ENCODE measurements at places on chromosomes 6 and 20.

GRCh38 chr6:81126150-81126549 is 626.3 kb downstream of the TENT5A start:
- DNase-seq = no peak

DNA sequence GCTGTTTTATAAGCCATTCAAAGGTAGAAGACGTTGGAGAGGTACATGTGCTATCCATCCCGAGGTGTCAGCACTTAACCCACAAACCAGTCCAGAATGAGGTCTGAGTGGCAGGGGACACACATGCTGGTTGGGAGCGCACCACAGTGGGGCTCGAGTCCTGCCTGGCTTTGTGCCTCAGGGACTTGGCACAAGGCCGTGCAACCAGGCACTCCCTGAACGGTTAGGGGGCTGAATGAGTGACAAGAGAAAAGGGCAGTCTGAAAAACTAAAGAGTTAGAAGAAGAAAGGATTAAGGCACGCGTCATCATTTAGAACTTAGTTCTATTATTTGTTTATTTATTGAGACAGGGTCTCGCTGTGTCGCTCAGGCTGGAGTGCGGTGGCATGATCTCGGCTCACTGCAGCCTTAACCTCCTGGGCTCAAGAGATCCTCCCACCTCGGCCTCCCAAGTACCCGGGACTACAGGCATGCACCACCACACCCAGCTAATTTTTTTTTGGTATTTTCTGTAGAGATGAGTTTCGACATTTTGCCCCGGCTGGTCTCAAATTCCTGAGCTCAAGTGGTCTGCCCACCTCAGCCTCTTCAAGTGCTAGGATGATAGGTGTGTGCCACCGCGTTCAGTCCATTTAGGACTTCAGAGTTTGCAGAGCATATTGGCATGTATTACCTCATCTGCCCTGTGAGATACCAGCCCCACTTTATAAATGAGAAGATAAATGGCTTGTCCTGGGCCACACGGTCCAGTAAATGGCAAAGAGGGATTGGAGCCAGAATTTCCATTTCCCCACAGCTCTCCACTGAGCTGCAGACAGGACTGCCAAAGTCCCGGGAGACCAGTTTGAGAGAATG is 47.4 kb upstream of the IRF4 start:
- no peak for DNase-seq

DNA sequence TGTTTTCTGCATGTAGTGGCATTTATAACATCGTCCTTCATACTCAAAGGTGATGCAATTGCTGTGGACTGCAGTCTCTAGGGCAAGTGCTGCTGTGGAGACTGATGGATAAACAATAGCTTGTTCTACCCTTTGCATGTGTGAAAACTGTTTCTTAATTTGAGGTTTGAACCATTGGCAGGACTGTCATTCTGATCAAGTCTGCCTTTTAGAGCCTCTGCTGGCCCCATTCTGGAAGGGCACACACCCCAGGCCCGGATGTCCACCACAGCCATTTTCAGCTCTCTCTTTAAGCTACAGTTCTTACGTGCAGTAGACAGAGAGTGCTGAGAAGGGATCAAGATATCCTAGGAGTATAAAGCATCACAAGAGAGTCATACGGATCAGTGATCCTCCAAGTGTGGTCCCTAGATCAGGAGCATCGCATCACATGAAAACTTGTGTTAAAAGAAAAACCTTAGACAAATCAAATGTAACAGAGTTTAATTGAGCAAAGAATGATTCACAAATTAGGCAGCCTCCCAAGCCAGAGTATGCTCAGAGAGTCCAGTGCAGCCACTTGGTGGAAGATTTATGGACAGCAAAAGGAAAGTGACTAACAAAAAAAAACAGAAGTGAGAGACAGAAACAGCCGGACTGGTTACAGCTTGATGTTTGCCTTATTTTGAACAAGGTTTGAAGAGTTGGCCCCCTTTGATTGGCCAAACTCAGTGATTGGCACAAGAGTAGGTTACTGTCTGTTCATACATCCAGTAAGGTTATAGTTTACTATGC is 52.0 kb downstream of the FRK start:
- DNase-seq = no peak

GRCh38 chr6:105192707-105193465 is 13.1 kb upstream of the POPDC3 start:
- DNase-seq = no peak

DNA sequence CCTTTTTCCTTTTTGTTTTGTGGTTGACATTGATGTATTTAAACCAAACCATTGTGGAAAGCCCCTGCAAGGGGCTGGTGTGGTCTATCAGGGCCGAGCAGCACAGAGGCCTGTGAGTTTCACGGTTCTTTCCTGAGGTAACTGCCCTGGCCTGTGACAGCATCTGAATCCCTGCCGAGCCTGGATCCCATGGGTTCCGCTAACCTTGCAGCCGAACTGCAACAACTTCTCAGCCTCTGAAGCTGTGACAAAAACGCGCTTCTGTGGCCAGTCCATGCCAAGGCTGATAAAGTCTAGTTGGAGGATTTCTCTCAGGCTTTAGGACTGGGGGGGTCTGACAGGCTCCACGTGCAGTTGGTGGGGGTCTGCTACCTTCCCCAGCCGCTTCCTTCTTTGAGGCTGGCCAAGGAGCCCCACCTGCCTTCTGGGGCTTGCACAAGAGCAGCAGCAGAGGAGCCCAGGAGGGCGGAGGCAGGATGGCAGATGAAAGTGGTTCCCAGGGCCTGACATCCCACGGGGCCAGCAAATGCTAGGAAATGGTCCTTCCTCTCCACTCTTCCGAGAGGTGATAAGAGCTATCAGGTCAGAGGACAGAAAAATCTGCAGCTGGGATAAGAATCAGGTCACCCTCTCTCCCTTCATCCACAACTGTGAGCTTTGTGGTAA is 150.9 kb downstream of the PREX1 start:
- DNase-seq = no peak

DNA sequence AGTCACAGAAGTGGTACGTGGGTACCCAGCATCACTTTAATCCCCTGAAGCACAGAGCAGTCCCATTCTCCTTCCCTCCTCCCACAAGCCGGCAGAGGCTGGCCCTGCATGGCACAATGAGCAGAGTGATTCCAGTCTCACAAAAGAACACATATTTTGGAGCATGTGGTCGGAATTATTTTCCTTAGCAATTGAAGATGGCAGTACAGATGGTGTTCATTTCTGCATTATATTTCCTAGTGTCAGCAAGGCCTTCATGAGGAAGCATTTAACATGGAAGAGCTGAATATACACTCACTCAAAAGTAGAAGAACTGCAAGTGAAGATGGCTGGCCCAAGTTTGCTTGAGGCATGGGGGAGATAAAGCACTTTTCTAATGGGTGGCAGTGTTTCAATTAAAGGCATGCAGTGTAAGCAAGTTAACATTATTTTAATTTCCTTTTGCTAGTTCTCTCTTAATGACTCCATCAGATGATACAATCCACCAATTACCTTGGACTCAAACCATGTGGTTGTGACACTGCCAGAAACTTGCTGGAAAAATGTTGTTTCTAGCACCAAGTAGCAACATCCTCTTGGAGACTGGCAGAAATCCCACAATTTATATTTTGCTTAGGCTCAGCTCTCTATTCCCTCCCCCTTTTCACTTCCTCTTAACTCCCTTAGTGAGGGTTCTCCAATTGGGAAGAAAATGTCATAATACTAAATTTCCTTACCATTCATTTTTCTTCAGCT is 74.4 kb downstream of the ARHGAP18 start:
- DNase-seq = no peak

GRCh38 chr20:15675813-15676484 is 897.3 kb downstream of the KIF16B start:
- DNase-seq = no peak

DNA sequence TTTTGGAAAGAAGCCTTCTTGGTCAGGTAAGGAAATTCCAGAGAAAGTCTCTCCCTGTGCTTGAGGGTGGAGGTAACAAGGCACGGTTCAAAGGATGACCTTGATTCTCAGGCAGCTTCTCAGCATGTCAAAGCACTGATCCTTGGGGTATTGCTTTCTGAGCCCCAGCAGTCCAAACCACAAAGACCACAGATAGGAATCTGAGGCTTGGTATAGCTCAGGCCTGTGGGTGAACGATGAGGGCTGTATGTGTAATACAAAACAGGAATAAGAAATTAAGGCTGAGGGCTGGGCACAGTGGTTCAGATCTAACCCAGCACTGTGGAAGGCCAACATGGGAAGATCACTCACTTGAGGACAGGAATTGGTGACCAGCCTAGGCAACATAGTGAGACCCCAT is 70.2 kb upstream of the SLC22A1 start:
- DNase-seq = no peak

DNA sequence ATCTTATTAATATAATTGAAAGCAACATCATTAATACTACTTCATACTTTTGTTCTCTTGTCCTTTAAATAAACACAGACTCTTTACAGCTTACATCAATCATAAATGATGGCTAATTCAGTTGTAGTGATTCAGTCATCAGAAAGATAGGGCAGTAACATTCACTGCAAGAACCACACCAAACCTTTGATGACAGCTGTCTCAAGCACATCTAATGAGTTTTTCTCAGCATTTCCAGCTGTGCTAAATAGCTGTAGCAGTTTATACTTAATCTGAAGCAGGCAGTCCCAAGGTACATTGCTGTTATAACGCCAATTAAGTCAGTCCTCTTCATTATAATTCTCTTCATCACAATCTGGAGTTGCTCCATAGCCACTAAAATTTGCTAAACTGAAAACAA is 45.7 kb downstream of the PREP start:
- DNase-seq = no peak

- no peak for DNase-seq
These were observed 10.2 kb downstream of the FAM135A start for GRCh38 chr6:70423189-70424134.

DNA sequence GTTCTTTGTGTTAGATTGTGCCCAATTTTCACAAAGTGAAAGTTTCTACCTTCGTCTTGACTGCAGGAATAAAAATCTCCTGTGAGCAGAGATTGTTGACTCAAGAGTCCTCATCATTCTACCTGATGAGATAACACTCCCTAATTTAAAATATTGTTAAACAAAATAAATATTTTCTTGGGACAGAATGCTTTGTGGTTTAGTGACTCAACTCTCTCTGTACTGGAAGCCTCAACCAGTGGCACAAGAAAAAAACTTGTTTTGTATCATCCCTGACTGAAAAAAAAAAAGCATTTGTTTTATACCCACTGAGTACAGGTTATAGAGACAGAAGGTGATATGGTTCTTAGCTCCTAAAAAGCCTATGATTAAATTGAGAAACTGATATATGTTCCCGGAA is 78.9 kb downstream of the CRYBG1 start:
- DNase-seq = no peak

- no peak for DNase-seq
These were observed 794.6 kb downstream of the TFAP2A start for GRCh38 chr6:9620263-9620662.

DNA sequence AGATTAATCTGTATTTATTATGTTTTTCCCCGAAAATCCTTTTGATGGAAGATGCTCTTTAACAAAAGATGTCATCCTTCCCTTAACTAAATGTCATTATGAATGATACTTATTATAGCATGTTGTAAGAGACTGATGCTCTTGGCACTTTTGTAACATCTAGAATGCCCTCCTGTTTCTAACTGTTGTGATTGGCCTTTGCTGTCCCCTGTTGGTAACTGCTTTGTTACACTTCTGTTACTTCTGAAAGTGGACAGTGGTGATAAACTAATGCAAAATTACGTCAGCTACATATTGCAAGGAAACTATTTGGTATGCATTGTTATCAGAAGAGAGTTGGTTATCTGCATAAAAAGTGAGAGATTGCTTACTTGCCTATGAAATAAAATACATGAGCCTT is 5.8 kb downstream of the TTK start:
- no peak for DNase-seq

DNA sequence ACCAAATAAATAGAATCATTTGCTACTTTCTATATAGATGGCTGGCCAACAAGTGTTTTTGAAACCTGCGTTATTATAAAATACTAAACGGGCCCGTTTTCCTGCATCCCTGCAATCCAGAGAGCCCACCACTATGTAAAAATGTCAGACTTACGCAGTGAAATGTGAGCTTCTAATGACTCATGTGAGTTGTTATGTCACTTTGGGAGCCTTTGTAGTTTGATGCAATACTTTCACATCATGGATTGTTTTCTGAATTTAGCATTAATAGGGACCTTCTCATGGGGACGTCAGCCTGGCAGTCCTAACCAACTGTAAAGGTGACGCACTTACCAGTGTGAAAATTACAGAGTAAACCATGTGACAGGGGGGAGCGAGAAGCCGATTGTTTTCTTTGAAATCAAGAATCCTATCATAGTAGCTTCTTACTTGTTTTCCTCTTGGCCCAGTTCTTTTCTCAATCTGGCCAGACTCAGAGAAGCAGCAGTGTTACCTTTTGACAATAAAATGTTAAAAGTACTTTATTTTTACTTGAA is 75.3 kb downstream of the SSR1 start:
- no peak for DNase-seq

- no peak for DNase-seq
These were observed 143.4 kb downstream of the ADGRB3 start for GRCh38 chr6:68778356-68779020.

DNA sequence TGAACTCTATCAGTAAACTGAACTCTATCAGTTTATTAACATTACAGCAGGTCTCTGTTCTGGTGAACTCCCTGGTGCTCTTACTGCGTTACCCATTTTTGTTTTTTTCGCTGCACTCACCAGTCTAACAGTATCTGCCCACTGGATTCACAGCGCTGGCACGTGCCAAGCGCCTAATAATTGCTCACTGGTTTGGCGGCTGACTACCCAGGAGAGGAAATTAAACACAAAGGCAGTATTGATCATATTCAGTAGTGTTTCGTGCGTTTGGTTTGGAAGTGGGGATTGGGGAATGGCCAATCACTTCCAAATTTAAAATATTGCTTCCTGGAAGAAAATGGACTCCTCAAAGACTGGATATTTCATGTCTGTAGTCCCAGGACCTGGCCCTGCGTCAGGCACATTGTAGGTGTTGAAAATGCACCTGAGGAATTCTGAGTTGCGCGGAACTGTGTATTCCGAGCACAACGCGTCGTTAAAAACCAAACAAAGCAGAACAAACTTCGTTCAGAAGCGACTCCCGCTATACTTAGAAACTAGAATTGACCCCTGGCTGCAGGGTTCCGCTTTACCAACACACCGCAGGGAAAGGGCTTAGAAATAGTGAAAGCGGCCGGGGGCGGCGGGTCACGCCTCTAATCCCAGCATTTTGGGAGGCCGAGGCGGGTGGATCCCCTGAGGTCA is 1.1 kb upstream of the RPS12 start:
- peak; percentile 60 for DNase-seq
